ENCODE measurements at places on chromosomes 12 and 14.

- DNase-seq, result no peak
Observed at GRCh38 chr14:84826294-84826693, 703.6 kb upstream of the FLRT2 start.

- no peak for DNase-seq
Observed at GRCh38 chr12:42267413-42268190, 29.6 kb upstream of the YAF2 start.

GRCh38 chr14:69573831-69574262 lies 824 bp downstream of the CCDC177 start:
- DNase-seq, result no peak

DNA sequence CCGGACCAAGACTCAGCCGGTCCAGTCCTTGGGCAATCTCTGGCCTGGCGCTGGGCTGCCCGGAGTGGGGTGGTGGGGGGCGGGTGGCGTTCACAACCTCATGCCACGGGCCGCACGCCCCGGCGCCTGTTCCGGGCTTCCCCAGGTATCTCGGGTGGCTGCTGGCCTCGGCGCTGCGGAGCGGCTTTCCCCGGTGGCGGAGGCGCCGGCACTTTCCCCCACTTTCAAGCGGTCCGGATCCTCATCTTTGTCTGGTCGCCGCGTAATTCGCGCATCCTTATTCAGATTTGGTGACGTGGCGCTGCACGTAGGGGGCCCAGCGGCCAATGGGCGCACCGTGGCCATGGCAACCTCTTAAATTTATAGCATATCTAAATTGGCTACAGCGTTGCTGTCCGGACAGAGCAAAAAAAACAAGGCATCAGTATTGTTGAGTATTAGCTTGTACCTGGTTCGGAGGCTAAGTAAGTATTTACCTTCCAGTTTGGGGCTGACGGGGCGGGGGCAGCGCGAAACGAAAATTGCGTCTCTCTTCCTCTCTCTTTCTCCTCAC lies at the start of gene LHX5:
TSS of gene LHX5 (minus strand) at position 253 of the 553 bp plus-strand sequence. CDS start 373 bp downstream, outside the sequence.
- DNase-seq, result no peak

DNA sequence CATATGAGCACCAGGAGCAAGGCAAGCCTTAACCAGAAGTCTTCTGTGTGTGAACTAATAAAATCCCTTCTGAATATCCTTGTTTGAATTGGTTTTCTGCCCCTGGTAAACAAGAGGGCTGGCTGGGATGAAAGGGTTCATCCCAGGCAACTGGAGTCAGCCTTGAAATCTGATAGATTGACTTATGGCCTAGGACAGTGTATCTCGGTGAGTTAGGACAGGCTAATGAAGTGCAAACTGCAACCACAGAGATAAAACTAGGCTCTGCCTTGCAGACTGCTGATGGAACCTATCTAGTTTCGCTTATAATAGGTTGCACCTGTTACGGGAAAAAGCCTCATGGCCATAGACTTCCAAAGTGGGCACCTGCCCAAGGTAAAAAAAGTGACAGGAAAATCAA lies 451.9 kb upstream of the NOVA1 start:
- DNase-seq, result no peak

- DNase-seq, result no peak
Observed at GRCh38 chr12:83161456-83161855, 474.8 kb downstream of the TMTC2 start.

GRCh38 chr12:82696543-82696942 lies 9.8 kb downstream of the TMTC2 start:
- DNase-seq, result no peak

DNA sequence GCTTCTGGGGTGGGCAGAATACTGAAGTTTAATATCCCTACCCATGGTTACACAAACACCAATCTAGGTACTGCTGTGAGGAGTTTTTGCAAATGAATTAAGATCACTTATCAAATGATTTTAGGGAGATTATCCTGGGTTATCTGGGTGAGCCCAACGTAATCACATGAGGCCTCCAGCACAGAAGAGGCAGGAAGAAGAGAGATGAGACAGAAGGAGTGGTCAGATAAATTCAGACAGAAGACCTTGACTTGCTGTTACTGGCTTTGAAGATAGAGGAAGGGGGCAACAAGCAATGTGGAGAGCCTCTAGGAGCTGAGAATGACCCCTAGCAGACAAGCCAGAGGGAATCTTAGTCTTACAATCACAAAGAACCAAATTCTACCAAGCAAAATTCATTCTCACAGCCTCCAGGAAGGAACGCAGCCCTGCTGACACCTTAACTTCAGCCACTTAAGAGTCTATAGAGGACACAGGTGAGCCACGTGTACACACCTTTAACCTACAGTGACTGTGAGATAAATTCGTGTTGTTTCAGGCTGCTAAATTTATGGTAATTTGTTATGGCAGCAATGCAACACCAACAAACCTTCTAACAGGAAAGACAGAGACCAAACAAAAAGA lies 49.4 kb downstream of the FERMT2 start:
- no peak for DNase-seq

GRCh38 chr12:42802785-42803189 lies 213.2 kb upstream of the PRICKLE1 start:
- DNase-seq, result no peak

- DNase-seq, result no peak
Observed at GRCh38 chr12:96710127-96710745, 196.8 kb upstream of the NEDD1 start.

All from stimulated activated CD4-positive, alpha-beta T cell treated with anti-CD3 and anti-CD28 coated beads, Interleukin-2, amount 100 ng/mL, for 48 hours (primary cell).